NCI-H510A treated with DMSO at 0.1 percent for 48 hours (cell line): ENCODE measurements at places on chromosomes 16 and 17.

- no peak for DNase-seq
Measured at GRCh38 chr17:77117415-77117814, 23.4 kb upstream of the SEC14L1 start.

DNA sequence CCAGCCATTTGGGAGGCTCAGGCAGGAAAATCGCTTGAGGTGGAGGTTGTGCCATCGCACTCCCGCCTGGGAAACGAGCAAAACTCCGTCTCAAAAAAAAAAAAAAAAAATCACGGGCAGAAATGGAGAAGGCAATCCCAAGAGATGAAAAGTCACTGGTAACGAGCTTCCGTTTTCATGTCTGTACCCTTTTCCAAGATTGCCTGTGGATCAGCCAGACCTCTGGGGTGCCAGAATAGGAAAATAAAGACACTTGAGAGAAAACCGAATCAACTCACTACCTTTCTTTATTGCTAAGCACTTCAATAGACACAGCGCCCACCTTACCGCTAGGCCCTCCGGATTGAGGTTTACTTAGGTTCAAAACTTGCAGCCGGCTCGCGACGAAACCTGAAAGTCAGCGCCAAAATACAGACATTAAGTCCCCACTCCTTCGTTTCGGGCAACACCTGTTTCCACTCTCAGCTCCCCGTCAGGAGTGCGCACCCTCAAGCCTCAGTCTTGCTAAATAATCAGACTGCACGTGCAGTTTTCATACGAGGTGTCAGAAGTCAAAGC, 970 bp upstream of the TRAF7 start:
- no peak for DNase-seq

GRCh38 chr17:10200016-10200415, 1.6 kb upstream of the GAS7 start:
- no peak for DNase-seq

DNA sequence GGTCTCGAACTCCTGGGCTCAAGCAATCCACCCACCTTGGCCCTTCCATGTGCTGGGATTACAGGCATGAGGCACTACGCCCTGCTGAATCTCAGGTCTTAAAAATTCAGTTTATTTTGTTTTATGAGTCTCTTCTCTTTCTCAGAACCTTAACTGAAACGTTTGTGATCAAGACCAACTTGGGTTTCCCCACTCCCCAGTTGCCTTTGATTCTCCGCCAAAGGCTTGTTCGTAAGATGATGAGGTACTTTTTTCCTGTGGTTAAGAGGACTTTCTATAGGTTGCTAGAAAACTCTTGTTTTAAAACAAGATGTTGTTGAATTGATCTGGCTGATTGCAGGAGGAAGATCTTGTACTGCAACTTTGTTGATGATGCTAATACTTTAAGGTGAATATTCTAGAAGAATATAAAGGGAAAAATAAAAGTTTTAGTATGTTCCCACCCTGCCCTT, 11.7 kb downstream of the ABCC1 start:
- no peak for DNase-seq

GRCh38 chr16:3596101-3596861, 15.1 kb downstream of the SLX4 start:
- DNase-seq, result no peak

GRCh38 chr17:41691031-41691777, 2.5 kb downstream of the EIF1 start:
- no peak for DNase-seq
